ENCODE measurements at places on chromosomes 12 and 14.

GRCh38 chr14:104820669-104821228, 19.8 kb downstream of the ZBTB42 start:
- no peak for DNase-seq

DNA sequence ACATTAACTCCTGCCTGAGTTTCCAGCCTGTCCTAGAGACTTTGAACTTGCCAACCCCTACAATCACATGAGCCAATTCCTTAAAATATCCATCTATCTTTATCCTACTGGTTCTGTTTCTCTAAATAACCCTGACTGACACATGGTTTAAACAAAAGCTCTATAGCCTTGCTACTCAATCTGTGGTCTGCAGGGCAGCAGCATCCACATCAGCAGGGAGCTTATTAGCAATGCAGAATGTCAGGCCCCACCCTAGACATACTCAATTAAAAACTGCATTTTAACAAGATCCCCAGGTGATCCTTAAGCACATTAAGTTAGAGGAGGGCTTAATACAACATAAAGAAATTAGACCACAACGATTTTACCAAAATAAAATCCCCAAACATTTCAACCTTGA, 108.3 kb upstream of the CPSF6 start:
- no peak for DNase-seq

DNA sequence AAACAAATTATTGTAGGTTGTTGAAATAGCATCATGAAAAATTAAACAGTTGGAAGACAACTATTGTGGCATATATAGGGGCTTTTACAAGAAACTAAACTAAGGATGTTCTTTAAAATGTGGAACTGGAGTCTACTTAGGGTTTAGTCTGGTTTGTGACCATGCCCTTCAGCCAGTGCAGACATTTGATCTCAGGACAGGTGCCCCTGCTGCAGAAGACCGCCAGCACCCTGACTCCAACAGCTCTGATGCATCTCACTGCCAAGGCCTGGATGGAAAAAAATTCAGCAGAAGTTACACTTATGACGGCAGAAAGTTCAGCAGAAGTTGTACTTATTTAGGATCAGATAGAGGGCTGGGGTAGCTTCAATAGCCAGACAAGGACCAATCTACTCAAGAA, 51.5 kb downstream of the TMEM117 start:
- no peak for DNase-seq

DNA sequence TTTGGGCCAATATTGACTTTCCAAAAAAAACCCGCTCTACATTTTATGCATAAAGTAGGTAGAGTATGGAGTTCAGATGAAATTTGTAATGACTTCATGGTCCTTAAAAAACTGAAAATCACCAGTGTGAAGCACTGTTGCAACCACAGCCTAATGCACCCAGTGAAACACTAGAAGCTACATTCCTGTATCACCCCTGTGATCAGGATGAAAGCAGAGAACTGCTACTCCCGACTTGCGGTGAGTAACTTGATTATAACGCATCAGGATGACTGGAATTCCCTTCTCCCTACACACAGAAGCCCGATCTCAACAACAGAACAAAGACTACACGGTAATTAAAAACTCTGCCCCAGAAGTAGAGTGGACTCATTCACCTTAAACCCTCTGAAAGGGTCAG, 33.8 kb downstream of the SPTB start:
- no peak for DNase-seq

- DNase-seq = no peak
These were observed 158.6 kb downstream of the CPNE8 start for GRCh38 chr12:38746744-38747143.

- no peak for DNase-seq
These were observed 21.0 kb upstream of the ABCC9 start for GRCh38 chr12:21962236-21962635.

GRCh38 chr14:100906420-100906819, 2.9 kb upstream of the RTL1 start:
- no peak for DNase-seq

- no peak for DNase-seq
These were observed 311.9 kb downstream of the CACNA1C start for GRCh38 chr12:2364631-2365051.

GRCh38 chr12:103469719-103470118, 26.0 kb downstream of the C12orf42 start:
- no peak for DNase-seq

- DNase-seq = no peak
These were observed 2.7 kb downstream of the PLEKHD1 start for GRCh38 chr14:69487226-69487625.

DNA sequence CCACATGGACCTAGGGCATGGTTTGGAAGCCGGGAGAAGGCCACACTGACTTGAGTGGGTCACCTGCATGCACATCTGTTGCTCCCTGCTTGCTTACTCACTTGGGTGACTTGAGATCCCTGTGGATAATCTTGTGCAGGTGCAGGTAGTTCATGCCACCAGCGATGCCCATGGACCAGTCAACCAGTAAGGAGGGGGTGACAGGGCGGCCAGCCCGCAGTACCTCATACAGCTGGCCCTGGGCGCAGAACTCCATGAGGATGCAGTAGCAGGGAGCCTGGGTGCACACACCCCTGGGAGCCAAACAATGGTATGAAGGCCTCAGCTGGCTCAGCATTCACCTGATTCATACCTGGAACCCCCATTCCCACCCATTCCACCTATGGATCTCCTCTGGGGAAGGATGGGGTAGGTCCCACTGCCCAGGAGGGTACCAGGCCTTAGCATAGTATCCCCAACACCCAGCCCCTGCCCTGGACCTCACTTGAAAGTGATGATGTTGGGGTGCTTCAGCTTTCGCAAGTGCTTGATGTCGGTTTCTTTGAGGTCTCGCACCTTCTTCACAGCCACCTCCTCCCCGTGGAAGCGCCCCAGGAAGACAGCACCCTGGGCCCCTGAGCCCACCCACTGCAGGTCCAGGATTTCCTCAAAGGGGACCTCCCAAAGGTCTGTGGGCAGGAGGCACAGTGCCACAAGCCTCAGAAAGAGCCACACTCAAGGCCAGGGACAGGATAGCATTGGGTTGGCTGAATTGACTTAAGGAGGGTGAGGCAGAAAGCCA, 13.1 kb downstream of the MAP3K12 start:
- DNase-seq = no peak

GRCh38 chr14:30648471-30648870, 26.4 kb downstream of the SCFD1 start:
- no peak for DNase-seq

DNA sequence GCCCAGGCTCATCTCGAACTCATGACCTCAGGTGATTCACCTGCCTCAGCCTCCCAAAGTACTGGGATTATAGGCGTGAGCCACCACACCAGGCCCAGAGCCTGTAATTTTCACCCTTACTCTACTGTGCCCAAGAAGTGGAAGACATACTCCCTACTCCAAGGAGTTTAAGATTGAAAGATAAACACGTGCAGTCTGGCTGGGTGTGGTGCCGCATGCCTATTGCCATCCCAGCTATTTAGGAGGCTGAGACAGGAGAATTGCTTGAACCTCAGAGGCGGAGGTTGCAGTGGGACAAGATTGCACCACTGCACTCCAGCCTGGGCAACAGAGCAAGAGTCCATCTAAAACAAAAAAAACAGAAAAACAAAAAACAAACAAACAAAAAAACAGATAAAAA, 90.0 kb downstream of the NINJ2 start:
- DNase-seq = no peak

- DNase-seq = no peak
These were observed 59.4 kb downstream of the GARIN6 start for GRCh38 chr12:99706736-99707473.

DNA sequence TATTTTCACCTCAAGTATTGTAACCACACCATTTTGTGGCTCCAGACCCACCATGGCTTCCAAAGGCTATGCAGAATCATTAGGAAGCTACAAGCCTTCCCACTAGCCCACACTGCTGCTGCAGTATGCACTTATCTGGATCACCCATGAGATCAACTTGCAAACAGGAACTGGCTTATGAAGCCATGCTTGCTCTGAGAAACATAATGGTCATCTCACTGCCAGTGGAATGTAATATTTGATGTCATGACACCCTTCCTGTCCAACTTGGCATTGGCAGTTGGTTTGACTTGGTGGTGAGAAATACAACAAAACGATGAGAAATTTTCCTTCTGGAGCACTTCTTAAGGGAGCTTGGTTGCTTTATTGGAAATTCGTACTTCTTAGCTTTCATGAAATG, 69.3 kb upstream of the FRMD6 start:
- DNase-seq = no peak

- DNase-seq = peak; percentile 6
These were observed 78.5 kb downstream of the VCPKMT start for GRCh38 chr14:50037852-50038251.

DNA sequence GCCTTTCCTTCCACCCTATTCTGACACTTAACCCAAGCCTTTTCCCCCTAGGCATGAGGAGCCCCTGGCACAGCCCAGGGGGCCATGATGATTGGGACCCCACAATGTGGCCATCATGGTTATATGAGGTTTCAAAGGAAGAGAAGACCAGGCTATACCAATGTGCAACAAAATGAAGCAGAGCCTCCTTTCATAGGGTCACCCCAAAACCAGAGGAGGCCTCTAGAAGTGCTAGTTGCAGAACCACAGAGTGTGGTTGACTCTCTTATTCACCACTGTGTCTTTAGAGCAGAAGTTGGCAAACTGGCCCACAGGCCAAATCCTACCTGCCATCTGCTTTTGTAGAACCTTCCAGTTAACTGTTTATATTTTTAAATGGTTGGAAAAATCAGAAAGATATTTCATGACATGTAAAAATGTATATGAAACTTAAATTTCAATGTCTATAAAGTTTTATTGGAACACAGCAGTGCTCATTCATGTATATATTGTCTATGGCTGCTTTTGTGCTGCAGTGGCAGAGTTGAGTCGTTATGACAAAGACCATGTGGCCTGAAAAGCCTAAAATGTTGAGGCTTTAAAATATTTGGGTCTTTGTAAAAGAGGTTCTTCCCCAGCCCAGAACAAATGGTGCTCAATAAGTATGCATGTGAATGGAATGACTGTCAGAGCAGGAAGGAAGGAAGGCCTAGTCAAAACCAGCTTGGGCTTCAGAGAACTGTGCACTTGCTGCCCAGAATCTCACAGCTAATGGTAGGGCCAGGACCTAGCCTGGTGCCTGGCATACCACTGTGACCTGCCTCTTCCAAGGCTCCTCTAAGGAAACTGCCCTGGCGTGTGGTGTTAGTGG, 49.2 kb downstream of the SUSD6 start:
- DNase-seq = no peak

DNA sequence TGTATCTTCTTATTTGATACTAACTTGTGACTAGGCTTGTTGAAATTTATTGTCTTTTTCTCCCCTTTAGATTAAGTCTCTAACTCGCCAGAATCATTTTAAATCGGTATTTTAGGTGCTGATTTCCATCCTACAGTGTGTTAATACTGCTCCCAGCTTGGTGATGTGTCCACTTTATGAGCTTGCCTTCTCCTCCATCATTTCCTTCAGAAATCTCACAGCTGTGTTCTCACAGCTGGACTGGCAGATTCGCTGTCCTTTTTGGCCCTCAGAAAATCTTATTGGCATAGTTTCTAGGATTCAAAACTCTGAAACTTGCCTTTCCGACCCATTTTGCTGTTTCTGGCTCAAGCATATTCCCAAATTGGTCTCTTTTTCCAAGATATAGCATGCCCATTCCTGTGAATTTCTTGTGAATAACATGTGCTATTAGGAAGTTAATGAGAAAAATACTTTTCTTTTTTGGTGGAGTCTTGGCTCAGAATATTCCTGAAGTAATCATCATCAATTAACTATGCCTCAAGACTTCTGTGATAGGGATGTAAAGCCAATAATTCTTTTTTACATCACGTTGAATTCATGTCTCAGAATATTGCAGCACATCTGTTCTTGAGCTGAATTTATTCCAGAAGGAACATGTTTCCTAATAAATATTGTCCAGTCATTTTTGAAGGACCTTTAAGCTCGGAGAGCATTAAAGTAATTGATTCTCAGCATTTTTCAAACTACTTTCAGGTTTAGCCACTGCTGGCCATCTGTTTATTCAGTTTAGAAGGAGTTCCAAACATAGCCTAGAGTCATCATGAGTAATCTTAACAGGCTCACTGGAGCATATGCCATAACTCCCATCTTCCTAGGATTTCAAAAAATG, 50.0 kb upstream of the USP44 start:
- DNase-seq = no peak

GRCh38 chr14:93002851-93003298, 79.9 kb downstream of the CHGA start:
- DNase-seq = no peak

DNA sequence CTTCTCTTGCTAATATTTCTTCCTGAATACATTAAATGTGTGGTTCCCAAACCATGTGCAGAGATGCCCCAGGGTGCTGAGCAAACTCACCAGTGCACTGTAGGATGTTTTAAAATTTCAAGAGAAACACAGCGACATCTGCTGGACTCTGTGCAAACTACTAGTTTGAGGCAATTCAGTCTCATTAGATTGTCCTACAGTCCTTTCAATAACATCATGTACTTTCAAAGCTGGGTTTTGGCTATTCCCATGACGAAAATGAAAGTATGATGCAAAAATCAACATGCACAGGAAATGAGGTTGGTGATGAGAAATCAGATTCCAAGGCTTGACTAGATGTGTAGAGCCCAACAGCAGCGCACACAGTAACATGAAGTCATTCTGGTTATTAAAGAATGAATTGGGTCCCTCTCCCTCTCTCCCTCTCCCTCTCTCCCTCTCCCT, 66.3 kb downstream of the CLIP1 start:
- DNase-seq = peak; percentile 26

DNA sequence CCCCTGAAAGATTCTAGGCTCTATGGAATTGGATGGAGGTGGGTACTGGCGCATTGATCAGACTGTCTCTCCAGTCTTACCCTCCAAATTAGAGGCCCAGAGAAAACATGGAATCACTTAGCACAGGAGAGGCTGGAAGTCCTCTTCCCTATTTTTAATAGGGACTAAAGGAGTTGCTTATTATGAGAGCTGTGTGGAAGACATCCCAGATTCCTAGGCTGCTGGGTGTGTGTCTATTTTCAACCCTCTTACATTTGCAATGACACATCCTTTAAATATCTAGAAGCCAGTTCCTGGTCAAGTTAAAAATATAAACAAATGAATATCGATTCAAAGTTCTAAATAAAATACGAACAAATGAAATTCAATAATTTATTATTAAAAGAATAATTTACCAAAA, 58.3 kb upstream of the ARID2 start:
- no peak for DNase-seq

- DNase-seq = no peak
These were observed 44.2 kb downstream of the TTC8 start for GRCh38 chr14:88868558-88869159.

All from stimulated activated CD4-positive, alpha-beta T cell treated with anti-CD3 and anti-CD28 coated beads, Interleukin-4, amount 100 ng/mL, for 1 hour (primary cell).